Heart left ventricle (tissue), 16 donors: ENCODE measurements at places on chromosomes 4 and X. TPM values are rescaled to one million over a fixed set of nuclear protein-coding genes. Genes with fewer than 3 reads are reported as not detected.

DNA sequence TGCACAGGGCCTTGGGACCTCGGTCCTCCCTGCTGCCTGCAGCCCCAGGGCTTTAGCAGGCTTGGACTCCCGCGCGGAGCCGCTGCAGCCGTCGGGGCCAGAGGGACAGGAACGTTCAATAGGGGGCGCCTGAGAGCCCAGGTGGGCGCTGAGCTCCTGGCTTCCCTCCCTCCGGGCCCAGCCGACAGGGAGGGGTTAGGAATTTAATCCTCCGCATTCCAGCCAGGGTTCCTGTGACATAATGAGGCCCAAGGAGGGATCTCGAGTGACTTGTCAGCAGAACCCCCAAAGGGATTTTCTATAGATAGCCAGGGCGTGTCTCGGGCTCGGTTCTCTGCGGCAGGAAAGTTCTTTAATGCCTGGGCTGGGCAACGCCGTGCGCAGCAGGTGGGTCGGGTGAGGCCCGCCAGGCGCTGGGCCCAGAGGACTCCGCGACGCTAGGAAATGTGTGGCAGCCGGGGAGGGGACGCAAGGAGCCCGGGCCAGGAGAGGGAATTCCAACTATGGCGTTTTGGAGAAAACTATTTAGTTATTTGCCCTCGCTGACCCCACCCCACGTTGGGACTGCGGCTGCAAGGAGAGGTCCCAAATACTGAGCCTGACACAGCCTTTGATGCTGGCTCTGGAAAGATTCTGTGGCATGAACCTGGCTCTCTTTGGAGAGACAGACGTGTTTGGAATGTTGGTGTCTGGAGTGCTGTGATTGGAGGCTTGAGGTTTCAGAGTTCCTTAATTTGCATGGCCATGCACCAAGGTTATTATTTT, 285.2 kb upstream of the GATB start:
- DNase-seq = peak; percentile 77

- DNase-seq = peak; percentile 38
Observed at GRCh38 chrX:155747520-155747919, 133.6 kb upstream of the VAMP7 start.

UGT2B10 gene
- not detected for total RNA-seq

SYP gene
- total RNA-seq = 0.49 TPM

DNA sequence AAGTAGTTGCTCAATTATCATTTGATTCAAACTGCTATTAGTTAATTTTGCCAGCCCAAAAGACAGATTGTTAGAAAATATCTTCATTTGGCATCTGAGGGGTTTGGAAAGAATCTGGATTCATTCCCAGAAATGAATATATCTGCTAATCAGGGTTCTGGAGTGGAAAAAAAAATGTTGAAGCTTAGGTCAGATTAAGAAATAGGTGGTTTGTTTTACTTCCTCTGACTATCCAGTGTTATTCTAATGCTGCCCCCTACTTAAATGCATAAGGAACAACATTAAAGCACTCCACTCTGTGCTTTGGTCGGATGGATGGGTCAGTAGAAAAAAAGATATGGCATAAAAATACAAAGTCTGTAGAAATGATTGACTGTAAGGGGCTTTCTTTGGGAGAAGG, 89.0 kb downstream of the LUZP4 start:
- no peak for DNase-seq

DNA sequence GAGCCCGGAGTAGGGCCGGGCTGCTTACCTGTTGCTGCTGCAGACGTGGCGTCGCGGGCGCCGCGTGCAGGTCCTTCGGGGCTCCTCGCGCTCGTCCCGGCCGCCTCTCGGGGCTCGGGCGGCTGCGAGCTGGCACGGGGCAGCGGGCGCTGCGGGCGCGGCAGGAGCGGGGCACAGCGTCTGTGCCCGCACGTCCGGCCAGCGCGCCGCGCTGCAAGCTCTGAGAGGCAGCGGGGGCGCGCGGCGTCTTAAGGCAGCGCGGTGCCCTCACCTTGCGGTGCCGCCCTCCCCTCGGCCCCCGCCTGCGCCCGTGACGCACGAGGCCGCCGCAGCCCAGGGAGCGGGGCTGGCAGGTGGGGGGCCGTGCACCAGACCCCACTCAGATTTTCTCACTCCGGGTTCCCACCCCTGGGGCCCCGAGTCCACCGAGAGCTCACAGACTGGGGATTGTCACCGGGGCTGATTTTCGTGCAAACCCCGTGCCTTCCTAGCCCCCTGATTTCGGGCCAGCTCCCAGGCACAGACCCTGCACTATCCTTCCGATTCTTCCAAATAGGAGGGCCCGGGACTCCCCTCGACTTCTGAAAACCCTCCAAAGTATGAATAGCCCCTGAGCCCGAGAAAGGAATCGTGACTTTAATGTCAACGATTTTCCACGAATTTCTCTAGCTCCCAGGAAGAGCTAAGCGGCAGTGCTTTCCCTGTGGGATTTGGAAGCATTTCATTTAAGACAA, at the start of gene GPR101:
Gene GPR101, minus strand, starts transcription at position 222 of the 734 bp plus-strand sequence. CDS start 2,321 bp downstream, outside the sequence.
- no peak for DNase-seq

PLK4 gene
- 1.8 TPM for total RNA-seq

DNA sequence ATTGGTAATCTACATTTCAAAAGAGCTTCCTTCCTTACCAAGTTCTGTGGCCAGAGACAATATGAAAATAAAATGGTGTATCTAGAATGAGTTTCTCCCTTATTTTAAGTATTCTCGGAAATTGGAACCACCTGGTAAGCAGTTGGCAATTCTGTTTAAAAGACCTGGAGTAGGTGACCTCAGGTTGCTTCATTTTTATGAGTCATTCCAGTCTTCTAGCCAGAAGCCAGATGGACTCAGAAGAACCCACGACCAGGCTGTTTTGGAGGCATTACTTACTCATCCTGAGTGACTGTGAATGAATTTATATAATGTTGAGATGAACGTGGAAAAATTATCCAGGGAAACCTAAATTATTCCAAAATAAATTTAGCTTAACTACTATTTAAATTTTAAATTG, 9.1 kb downstream of the BMPR1B start:
- DNase-seq = no peak

- no peak for DNase-seq
Observed at GRCh38 chr4:39616651-39617050, 22.0 kb downstream of the SMIM14 start.

DNA sequence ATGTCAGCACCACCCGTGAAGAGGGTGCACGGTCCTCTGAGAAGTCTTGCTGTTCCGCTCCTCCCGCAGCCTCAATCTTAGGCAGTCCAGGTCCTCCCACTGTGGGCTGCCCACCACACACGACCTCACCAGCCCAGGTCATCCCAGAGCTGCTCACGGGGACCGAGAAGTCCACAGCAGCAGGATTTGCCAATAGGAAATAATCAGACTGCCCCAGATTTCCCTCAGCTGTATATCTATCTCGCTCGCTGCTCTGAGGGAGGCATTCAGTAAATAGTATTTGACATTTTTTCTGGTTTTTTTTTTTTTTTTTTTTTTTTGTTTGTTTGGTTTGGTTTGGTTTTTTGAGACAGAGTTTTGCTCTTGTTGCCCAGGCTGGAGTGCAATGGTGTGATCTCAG, 83.8 kb downstream of the STOX2 start:
- no peak for DNase-seq

CLCN4 gene
- 20.3 TPM for total RNA-seq

SHROOM2 gene
- 1.4 TPM for total RNA-seq

GRCh38 chr4:118348886-118349285, 3.9 kb downstream of the PRSS12 start:
- no peak for DNase-seq

GRCh38 chrX:39905946-39906345, 191.8 kb downstream of the BCOR start:
- DNase-seq = no peak

LDB2 gene
- total RNA-seq = 29.7 TPM

DNA sequence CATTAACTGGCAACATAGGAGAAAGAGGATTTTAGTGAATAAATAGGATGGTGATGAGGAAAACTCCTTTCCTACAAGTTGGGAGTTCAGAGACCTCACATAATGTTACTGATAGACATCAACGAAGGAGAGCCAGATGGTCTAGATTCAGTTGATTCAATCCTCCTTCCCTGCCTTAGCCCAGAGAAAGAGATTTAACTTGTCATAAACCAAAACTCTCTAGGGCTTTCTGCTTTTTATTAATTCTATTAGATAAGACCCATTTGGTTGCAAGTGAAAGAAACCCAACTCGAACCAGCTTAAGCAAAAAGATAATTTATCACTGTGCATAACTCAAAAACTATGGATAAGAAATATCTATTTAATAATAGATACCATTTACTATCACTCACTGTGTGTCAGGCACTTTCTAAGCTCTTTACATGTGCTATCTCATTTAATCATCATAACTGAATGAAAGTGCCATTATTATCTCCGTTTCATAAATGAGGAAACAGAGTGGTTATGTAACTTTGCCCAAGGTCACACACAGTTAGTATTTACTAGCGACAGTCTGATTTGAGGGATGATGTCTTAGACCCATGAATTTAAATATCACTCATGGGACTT, 4.3 kb upstream of the UNC5C start:
- DNase-seq = no peak

GRCh38 chr4:45155081-45155777, 428.9 kb upstream of the GNPDA2 start:
- DNase-seq = no peak

TMPRSS11D gene
- total RNA-seq = not detected

DNA sequence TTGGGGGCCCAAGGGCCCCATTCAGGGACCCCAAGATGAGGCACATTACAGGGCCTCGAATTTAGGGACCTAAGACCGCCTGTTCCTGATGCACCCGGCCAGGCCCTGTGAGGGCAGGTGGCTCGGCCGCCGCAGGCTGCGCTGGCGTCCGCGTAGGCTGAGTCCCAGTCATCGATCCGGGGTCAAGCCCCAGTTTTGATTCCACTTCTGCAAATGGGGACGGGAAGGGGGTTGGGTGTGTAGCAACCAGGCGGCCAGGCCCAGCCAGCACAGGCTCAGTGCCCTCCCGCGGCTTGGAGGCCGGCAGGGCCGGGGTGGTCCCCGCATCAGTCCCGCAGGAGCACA, 327 bp downstream of the PNPLA4 start:
- no peak for DNase-seq

- DNase-seq = no peak
Observed at GRCh38 chr4:99945718-99946355, 581 bp downstream of the DNAJB14 start.

GRCh38 chrX:97490656-97491055, 606.9 kb downstream of the RPA4 start:
- DNase-seq = no peak

LPAR4 gene
- 0.16 TPM for total RNA-seq

GRCh38 chrX:41384051-41384705, 50.2 kb downstream of the DDX3X start:
- peak; percentile 61 for DNase-seq

KIT gene
- total RNA-seq = 4.7 TPM

- DNase-seq = no peak
Observed at GRCh38 chr4:11768251-11768972, 339.7 kb upstream of the HS3ST1 start.

DNA sequence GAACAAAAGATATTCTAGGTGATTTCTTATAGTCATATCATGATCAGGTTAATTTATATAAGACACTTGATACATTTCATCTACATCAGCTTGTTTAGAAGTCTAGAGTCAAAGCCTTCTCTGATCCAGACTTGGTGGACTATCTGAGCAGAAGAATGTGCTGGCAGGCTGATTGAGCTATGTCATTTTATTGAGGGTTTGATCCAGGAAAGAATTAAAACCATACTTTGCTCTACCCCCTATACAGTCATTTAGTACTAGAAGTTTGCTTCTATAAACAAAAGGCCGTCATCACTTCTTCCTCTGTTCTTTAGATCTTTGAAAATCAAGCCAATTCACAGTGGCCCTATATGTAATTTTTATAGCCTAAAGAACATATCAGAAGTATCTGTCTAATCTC, 173.1 kb upstream of the PITX2 start:
- no peak for DNase-seq

DNA sequence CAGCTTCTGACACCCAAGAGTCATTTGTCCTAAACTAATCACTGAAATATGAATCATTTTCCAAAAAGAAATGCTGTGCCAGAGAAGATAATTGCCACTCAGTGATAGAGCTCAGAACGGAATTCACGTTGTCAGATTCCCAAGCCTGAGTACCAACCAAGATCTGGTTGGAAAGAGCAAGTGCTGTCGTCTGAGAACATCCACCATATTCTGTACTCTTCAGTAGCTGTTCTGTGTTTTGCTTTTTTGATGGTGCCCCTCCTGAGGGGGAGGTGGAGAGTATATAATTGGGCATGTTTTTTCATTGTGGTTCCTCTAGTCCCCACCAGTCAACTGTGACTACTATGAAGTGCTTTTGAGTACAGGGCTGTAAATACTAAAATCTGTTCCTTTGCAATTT, 13.2 kb downstream of the RUFY3 start:
- no peak for DNase-seq

CXCL8 gene
- not detected for total RNA-seq

- DNase-seq = no peak
Observed at GRCh38 chr4:166311169-166311568, 438.1 kb downstream of the TLL1 start.

DNA sequence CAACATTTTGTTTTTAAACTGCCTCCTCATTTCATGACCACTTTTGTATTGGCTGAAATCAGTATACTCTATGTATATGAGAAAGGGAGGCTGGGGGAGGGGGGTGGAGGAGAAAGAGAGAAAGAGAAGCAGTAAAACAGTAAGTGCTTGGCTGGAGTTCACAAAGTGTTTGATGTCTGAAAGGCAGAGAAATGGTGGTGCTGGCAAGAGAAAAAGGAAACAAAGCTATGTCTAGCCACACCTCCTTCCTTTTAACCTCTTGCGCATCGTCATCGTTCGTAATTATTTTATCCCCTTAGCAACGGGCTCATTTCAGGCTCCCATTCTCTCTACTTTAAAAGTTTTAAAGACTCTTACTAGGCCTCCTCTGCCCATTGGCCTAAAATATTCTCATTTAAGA, 25.6 kb downstream of the RPA4 start:
- no peak for DNase-seq

GRCh38 chr4:125489952-125490690, 175.4 kb downstream of the FAT4 start:
- peak; percentile 26 for DNase-seq

DNA sequence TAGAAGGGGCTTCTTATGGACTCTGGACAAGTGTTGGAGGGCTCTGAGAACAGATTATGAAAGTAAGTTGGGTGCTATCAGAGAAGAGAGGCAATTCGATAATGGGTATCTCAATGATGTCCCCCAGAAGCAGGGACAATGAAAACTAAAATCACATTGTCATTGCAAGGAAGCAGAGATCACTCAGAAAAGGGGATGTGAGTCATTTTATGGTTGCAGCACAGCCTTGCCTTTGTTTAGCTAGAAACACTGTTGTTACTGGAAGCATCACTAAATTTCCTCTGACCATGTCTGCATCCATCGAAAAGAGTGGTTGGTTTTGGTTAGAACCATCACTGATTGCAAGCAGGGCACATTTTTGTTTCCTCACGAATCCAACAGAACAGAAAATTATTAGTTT, 246.8 kb upstream of the NWD2 start:
- no peak for DNase-seq

GRCh38 chr4:58711039-58711438, 1600.9 kb upstream of the IGFBP7 start:
- no peak for DNase-seq

DNA sequence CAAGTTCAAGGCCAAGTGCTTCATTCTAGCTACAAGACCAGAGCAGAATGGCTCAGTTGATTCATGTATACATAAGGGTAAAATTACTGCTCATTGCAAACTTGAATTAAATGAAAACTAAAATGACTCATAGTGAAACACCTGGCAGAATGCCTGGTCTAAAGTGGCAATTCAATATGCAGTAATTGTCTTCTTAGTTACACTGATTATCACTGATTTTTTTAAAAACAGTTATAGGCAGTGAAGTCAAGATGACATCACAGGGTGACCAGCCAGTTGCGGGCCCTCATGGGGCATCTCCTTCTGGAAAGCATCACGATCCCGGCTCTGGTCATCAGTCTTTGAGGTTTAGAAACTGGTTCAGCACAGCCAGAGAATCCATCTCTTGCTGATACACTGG, 154.2 kb downstream of the RAB28 start:
- DNase-seq = no peak
